Hepatic stellate cell (primary cell): ENCODE measurements at places on chromosomes 7 and 10.
A peak's percentile ranks its signal among the peaks of the same experiment; 100 is the strongest.

DNA sequence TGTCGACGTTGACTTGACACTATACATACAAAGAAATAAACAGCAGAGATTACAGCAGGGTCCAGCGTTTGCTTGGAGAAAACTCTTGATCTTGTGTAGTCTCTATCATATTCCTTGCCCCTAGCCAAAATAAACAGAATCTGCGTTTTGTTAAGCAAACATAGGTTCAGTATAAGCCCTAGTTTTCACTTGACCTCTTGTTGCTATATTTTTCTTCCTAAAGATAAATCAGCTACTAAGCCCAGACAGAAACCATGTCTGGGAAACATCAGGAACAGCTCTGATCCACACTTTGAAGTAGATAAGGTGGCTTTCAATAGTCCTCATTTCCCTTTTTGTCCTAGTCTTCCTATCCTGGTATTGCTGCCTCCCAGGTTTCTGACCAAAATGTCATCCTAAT, 328.2 kb upstream of the MAGI2 start:
- no peak for DNase-seq

- no peak for DNase-seq
Measured at GRCh38 chr7:121442845-121443244, 46.7 kb upstream of the FAM3C start.

DNA sequence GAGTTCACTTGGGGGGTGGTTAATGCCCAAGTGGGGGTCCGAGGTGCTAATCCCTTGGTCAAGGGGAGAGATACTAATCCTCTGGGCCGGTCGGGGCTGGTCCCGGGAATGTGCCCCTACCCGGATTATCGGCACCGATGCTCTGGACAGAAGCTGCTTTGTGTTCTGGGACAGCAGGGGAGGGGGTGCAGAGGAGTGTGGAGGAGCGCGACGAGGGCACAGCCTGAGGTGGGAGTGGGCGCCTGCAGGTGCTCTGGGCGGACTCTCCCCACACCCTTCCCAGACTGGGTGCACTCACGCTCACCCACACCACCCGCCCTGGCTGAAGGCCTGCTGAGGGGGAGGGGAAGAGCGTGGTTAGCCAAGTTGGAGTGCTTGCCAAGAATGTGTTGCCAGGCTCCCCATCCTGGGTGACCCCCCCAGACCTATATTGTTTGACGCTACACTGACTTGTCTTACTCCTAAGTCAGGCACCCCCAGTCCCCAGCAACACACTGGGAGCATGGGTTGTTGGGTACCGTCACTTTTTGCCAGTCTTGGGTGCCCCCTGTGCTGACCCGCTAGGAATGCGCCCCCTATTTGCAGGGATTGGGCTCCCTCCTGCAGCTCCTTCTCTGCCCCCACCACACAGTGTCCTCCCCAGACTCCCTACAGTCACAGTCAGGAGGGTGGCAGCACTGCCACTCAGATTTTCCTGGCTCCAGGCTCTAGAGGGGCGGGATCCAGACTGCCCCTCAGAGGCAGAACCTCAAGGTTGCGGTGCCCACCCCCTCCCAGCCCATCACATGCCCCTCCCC, 1.2 kb downstream of the SLC4A2 start:
- peak; percentile 63 for DNase-seq

- no peak for DNase-seq
Measured at GRCh38 chr7:141706239-141707064, 1.7 kb upstream of the WEE2 start.

DNA sequence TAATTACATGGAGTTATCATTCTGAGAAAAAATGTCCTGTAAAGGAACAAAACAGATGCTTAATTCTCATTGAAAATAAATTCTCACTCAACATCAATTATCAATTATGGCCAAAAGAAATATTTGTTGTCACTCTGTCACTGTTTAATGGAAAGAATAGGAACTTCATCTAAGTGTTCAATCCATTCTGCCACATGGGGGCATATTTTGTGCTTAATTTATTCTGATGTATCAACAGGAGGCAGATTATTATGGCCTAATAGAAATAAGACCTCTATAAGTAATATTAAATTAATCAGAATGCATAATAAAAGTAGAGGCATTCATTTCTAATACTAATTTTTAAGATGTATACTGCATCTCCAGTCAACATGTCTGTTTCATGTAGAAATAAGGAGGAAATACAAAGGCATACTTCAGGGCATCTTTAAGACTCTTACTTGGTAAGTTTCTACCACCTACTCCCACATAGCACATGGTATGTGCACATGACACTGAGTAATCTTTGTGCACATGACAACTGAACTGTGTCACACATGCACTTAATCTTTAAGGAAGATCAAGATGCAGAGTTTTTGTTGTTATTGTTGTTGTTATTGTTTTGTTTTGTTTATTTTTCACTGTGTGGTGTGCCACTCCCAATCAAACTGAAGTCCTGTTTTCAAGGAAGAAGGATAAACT, 420.4 kb upstream of the SEMA3A start:
- no peak for DNase-seq

- DNase-seq = no peak
Measured at GRCh38 chr10:58952162-58952601, 224.3 kb upstream of the PHYHIPL start.

DNA sequence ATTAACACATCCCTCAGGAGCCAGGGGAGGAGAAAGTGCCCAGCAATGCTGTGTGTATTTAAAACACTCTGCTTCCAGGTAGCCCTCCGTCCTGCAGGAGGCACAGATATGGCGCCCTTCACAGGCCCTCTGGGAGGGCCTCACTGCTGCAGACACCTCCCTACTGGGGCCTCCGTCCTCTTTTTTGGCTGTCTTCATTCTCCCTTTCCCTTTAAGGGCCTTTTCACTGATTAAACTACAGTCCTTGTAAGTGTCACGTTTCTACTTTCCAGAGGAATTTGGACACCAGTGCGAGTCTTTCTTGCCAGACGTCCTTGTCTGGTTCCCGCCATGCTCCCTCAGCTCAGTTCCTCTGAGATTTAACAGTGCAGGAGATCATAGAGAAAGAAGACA, 39.7 kb upstream of the MKRN1 start:
- DNase-seq = no peak

- DNase-seq = no peak
Measured at GRCh38 chr7:41992881-41993867, 243.8 kb downstream of the GLI3 start.

GRCh38 chr7:105178177-105178576, 164.2 kb downstream of the KMT2E start:
- DNase-seq = no peak

- peak; percentile 17 for DNase-seq
Measured at GRCh38 chr7:80087051-80087770, 47.4 kb upstream of the GNAI1 start.

DNA sequence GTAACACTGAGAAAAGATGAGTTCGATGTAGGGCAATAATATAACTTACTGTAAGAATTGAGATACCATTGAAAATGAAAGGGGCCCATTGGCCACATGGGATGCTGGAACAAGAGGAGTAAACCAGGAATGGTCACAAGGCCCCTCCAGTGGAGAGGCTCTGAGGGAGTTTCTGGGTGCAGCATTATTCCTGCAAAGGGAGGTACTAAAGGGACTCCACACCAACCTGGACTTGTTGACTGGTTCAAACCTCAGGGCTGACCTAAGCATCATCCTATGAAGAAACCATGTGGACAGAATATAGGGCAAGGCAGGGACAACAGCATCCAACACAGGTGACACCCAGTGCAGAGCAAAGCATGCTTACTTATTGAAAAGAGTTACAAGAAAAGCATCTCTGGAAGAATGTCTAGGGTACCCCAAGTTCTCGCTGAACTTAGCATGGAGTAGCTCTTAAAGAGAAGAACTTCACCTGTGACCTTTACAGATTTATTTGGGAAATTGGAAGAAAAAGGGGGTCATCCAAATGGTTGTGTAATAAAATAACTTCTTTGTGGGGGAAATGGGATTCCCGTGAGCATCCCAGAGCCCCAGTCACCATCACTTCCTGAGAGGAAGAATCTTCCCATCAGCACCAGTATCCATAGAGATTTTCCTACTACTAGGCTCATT, 34.7 kb downstream of the PRSS2 start:
- no peak for DNase-seq

DNA sequence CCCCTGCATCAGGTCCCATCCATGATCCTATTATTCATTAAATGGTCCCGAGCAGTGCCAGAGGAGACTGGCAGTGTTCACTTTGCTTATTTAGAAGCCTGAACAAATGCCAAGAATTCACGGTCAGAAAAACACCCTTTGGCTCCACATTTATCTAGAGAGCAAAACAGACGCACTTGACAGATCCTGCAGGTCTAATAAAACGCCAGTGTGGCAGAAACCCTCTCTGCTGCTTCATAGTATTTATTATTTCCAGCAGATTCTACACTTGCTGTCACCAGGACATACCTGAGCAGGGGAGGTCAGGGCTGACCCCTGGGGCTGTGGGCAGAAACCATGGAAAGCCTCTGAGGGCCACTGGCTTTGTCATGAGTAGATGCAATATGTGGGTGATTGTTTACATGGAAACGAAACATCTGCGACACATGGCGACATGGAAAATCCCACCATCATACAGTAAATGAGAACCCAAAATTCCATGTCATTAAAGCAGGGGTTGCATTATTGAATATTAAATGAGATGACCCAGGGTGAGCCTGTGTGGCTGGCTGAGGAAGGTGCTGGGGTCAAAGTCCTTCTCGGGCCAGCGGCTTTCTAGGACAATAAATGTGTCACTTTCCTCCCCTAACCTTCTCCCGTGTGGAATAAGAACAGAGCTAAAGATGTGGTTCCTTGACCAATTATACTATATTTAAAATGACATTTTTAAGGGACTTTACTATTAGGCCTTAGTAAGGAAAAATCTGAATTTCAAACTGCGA, 205.9 kb upstream of the SVIL start:
- no peak for DNase-seq

DNA sequence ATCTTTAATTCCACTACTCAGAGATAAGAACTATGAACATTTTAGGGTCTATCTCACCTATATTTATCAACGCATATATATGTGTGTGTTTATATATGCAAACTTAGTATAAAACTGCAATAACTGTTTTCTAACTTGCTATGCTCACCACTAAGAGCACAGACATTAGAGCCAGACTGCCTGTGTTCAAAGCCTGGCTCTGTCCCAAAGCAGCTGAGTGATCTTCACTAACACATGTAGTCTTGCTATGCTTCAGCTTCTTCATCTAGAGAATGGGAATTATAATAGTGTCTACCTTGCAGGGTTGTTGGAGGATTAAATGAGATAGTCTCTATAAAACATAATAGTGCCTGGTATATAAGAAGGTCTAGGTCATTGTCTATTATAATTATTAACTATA, 165.5 kb downstream of the MAGI2 start:
- DNase-seq = no peak

- DNase-seq = no peak
Measured at GRCh38 chr10:119496273-119496672, 46.2 kb downstream of the RGS10 start.

DNA sequence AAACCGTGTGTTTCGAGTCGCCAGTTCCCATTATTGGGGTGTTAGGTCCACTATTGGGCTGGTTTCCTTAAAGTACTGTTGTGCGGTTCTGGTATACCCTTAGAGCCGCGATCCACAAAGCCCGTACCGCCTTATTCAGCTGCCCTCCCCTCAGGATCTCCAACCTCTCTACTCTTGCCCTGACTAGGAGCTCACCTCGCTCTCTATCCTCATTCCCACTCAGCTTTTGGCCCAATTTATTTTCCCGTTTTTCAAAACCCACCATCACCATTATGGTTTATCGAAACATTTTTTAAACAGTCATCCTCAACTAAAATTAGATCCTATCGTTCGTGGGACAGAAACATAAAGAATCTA, 461 bp upstream of the ETV1 start:
- peak; percentile 14 for DNase-seq

DNA sequence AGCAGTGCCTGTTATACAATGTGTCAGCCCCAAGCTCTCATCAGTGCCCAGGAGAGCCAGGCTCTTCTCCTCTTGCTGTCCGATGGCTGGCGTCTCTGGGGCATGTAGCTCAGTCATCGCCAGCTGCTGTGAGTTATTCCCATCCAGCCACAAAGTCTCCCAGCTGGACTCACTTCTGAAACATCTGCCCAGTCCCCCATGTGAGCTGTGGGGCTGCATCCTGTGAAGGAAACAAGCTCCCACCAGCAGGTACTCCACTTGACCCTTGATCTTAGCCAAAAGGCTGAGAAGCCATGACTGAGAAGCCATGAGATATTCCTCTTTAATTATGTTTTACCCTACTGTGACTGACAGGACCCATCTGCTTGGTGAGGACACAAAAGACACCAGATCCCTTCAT, 212.7 kb upstream of the IGFBP3 start:
- no peak for DNase-seq

DNA sequence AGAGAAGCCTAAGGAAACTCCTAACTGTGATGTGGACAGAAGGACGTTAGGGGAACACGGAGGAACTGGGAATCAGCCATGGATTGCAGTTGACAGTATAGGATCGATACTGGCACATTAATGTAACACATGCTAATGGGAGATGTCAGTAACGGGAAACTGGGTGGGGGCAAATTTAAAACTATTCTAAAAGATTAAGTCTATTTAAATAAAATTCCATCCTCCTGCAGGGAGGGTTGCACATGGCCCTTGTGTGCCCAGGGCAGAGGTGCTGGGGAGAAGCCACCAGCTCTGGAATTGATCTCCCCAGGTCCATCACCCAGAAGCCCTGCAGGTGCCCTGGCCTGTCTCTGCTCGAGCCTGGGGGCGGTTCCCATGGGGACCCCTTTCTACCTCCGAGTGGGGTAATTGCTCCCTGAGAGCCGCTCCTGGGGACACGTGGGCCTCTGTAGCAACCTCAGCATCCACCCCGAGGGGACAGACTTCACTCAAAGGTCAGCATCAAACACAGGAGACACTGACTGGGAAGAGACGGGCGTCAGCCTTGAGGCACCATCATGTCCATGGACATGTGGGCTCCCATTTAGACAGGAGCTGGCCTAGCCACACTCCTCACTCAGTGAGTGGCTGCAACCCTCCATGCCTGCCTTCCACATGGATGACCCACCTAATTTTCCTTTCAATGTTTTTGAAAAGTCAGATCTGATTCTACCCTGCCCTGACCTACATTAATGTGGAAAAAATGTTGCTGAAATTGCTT, 21.1 kb downstream of the SCART1 start:
- DNase-seq = no peak

DNA sequence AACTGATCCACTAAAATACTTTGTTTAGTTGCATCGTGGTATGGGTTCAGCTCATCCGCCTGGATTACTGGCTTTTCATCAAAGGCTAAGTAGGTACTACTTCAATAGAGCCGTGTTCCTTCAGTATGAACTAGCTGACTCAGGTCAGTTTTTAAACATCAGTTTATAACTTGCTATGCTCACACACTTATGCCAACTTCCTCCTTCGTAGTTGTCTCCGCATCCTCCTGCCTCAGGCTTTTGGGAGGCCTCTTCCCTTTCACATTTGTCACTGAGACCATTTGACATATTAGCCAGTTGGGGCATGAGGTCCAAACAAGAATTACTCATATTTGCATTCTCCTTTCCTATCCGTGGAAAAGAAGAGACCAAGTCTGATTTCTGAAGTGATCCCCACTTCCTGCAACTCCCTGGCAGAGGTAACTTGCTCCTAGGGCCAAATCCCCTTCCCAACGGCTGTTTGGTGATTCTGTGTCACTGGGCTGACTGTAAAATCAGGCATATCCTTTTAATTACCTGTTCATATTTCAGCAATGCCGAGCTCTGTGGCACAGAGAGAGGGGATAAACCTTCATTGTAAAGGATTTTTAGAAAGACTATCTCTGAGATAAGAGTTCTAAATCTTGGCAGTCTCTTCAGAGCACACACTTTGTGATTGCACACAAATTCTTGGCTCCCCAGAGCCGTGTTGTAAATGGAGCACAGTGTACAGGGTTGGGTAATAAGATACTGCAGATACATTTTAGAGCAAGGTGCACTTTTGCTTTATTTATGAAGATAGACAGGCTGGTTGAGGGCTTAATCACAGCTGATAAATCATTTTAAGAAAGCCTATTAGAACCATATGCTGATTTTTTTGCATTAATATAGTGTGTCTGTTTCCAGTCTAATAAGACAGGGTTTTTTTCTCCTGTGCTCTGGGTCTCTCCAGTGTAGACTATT, 108.0 kb downstream of the CREB5 start:
- no peak for DNase-seq
